GM23248 (cell line): ENCODE measurements at places on chromosomes 7 and 10.
A peak's percentile ranks its signal among the peaks of the same experiment; 100 is the strongest.

DNA sequence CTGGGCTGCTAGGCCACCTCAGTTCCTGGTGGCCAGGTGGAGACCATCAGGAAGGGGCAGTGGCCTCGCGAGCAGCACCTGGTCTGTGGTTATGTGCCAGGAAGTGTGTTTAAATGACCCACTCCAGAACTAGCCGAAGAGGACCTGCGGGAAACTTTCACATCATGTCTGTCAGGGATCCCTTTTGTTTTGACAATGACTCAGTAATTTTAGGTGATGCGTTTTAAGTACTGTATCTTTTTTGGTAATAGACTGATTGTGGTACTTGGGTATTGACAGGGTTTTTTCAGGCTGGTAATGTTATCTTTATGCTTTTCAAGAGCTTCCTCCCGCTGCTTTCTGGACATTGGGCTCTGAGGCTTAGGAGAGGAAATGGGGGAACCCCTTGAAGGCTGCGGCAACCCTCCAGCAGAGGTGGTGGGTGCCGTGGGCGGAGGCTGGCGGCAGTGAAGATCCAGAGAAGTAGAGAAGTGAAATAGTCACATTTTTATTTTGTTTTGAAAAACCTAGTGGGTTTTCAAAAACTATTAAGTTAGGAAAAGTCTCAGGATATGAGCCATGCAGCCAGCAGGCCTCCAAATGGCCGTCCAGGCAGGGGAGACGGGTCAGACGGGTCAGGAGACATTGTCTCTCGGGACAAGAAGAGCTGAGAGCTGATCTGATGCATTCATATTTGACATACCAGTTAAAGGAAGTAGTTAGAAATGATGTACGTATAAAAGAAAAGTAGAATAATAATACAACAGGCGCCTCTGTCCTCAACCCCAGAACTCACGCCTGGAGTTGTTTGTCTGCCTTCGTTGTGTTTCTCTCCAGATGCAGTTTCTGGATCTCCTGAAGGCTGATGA is 27.7 kb downstream of the PPP2R2D start:
- DNase-seq = no peak

DNA sequence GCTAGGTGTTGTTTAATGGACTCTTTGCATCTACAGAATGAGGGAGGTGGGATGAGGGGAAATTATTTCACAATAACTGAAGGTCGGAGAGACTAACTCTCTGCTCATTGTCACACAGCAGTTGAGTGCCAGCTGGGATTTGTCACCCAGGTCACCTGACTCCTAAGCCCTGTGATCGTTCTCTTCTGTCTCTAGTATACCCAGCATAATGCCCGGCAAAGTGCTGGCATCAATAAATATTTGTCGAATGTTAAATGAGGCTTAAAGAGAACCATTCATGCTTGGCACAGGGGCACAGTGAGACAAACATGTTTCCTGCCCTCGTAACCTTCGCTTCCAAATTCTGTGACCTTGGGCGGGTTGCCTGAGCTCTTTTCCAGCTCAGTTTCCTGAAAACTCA is 70.8 kb downstream of the TCF7L2 start:
- peak; percentile 33 for DNase-seq

- DNase-seq = no peak
These were observed 32.5 kb downstream of the C7orf33 start for GRCh38 chr7:148622887-148623585.

DNA sequence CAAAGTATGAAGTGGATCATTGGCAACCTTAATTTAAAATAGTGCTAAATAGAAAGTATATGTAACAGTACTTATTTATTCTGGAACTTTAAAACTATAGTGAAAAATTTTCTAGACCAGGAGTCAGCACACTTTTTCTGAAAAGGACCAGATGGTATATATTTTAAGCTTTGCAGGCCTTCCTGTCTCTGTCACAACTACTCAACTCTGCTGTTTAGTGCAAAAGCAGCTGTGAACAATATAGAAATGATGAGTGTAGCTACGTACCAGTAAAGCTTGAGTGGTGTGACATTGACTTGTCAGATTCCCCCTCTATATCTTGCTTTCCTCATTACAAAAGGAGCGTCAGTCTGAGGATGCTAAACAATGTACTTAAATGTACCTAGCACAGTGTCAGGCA is 88.1 kb upstream of the IGFBP3 start:
- DNase-seq = no peak

DNA sequence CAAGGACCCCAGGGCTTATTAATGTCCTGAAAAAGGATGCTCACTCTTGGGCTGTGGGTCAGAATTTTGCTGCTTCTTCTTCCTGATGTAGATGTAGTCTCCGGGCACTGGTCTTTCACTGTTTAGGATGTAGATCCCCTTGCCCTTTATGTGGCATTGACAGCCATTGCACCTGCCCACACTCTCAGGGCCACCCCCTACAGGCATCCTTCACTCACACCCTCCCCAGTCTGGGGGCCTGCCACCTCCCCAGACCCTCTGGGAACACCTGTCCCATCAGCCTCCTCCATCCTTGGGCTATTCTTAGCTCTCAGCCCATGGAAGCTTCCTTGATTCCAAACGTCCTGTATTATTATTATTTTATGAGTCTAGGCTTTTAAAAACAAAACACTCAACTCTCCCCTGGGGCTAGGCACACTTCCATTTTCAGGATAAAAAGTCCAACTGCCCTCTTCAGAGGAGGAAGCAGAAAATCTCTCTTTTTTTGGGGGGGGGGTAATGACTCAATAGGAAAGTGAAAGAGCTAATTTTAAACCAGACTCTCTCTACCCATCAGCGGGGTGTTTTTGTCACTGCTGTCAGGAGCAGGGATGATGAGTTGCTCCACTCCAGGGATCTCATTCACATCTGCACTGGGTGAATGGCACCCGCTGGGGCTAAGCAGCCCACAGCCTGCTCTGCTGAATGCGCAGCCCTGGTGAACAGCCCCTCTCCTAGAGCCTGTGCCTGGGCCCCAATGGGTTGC is 11.5 kb upstream of the KLRG2 start:
- DNase-seq = no peak

- peak; percentile 30 for DNase-seq
These were observed 8.2 kb upstream of the NKX6-2 start for GRCh38 chr10:132793871-132794849.

- DNase-seq = peak; percentile 75
These were observed 1.0 kb downstream of the LRCH4 start for GRCh38 chr7:100584683-100585510.

DNA sequence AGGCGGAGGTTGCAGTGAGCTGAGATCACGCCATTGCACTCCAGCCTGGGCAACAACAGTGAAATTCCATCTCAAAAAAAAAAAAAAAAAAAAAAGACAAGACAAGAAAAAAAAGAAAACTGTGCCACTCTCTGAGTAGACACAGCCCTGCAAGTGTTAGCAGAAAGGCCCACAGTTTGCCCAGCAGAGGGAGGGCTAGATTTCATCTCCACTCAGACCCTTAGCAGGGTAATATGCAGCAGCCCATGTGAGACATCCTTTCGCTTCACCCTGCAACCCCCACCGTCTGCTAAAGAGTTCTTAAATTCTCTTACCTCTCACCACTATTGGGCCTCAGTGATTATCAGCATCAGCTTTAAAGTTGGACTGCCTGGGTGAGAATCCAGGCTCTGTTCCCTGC is 38.2 kb downstream of the CTNNA3 start:
- DNase-seq = no peak

GRCh38 chr7:138889582-138890498 is 91.3 kb downstream of the KIAA1549 start:
- peak; percentile 49 for DNase-seq

DNA sequence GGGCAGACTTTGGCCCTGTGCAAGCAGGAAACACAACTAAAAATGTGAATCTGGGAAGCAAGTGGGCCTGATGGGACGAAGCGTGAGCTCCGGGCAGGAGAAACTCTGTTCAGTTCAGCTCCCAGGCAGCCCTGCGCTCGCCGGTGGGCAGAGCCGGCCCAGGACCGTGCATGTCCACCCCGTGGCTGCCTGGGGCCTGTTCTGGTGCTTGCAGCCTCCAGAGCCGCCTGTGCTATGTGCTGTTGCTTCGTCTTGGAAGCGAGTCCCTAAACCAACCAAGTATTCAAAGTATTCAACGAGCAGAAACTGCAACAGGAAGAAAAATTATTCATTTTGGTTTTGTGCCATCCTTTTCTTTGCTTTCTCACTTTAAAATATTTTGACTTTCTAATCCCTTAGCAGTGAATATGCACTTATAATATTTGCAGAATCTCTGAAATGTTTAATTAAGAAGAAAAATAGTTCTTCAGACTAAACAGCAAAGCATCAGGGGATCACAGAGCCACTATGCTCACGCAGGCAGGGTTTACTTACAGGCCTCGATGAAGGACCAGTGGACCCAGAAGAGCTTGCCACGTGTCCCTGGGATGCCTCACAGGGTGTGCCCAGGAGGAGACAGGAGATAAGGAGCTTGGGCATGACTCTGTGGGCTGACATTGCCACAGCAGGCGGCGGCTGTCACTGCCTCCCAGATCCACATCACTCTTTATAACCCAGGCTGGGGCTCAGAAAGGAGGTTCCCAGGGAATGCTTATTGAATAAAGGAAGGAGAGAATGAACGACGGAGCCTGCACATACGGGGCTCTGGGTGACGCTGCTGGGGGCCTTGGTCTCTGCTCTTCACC is 45.6 kb downstream of the VIPR2 start:
- DNase-seq = no peak

DNA sequence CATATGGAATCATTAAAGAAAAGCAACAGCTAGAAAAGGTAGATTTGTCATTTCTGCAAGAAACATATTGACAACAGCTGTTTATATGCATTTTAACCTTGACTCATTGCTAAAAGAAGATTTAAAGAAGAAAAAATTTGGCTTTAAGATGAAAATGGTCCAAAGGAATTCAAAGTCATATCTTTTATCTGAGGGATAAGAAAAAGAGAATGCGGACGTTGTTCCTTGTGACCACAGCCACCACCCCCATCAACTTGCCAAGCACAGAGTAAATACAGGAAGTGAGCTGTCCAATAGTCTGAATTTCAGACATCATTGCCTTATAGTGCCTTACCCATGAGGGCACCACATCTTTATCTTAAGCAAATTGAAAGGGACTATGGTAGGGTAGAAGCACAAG is 7.3 kb upstream of the CRPPA start:
- DNase-seq = peak; percentile 72

DNA sequence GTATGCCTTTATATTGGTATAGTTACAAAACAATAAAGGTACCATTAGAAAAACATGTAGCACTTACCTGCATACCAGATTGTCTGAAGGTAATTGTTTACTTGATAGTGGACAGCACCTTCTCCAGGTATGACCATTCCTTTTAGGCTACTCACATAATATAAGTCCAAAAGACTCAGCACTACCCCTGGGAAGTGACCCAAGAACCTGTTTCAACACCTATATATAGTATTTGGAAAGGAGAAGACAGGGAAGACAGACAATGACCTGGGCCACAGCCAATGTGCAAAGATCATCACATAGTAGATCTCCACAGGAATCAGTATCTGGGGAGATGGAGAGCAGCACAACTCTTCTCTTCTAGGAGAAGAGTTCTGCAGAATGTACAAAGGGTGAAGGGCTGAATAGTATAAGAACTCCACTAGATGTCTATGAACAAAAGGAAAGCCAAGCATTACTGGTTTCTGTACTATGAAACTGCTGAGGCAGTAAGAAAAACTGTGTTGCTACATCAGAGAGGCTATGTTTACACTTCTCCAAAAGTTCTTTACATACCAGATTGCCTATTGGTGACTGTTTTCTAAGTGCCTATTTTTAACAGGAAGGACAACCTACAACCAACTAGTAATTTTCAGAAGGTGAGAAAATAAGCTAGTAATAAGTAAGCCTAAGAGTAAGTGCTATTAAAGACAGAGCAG is 159.2 kb downstream of the BTAF1 start:
- DNase-seq = no peak

DNA sequence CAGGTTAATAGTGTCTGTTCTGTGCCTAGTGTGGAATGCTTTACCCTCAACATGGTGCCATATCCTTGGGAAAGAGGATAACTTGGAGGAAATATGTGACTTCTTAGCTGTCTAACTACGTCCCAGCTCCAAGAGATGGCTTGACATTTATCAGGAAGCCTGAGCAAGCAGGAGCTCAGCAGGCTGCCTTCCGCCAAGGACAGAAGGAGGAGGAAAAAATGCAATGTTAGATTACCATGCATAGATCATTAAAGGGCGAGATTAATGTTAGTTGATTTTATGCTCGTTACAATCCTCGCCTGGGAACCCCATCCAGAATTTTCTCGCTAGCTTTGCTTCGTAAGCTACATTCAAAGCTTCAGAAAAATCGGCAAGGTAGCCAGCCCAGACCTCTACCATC is 97.8 kb downstream of the GFRA1 start:
- DNase-seq = no peak

DNA sequence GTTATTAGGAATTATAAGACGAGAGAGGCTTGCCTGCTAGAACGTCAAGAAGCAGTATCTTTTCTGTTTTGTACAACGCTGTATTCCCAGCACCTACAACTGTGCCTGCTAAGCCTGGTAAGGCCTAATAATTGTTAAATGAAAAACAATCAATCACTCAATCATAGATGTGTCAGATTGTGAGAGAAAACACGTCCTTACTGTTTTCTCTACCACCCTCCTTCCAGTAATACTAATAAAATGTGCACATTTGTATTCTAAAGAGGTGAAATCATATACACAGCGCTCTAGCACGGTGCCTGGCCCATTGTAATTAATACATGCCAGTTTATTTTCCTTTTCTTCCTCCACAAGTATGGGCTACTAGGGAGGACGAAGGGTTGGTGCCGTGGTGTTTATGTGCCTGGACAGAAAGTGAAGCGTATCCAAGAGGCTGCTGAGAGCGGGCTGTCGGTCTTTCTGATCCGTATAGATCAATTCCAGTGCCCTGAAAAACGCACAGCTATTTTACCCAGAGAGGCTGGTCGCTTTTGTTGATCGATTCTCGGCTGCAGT is 1.5 kb upstream of the AUTS2 start:
- peak; percentile 26 for DNase-seq

GRCh38 chr10:73956476-73957359 is 41.2 kb upstream of the VCL start:
- DNase-seq = peak; percentile 53

DNA sequence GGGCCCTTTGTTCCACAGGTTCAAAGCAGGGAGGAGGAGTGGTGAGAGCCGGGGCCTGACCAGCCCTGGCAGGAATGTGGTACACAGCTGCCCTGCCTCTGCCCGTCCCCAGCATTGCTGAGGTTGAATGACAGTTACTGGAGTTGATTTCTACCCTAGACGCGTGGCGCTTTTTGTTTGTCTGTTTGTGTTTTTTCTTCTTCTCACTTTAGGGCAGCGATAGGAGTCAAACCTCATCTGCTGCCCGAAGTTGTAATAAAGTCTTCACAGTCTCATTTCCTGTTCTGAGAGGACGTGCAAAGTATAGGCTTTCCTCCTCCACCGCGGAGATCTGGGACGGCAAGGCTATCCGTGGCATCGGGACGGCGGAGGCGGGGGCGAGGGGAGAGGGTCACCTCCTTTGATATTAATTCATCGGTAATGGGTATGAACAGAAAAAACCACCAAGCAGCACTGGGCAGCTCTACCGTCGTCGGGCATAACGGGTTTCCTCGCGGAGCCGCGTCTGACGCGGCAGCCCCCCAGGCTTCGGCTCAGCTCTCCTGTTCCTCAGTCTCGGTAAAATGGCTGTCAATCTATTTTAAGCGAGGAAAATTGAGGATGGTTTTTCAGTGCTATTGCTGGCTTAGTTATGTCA is 160.8 kb downstream of the LRMDA start:
- DNase-seq = no peak
